H9 (cell line): ENCODE measurements at places on chromosomes 12 and 14. TPM values are rescaled to one million over a fixed set of nuclear protein-coding genes. Genes with fewer than 3 reads are reported as not detected.

DNA sequence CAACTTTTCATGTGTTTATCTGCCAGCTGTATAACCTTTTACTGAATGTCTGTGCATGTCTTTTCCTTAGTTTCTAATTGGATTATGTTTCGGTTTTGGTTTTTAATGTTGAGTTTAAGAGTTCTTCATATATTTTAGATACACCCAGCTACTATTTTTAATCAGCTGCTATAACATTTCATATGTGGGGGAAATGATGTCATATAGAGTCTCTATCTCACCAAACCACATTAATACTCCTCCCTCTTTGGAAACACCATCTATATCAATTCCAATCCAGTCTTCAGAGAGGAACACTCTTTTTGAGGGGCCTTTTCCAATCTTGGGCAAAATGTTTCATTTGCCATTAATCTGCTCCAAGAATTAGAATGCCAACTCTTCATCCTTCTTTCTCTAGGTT is 28.5 kb upstream of the GCH1 start:
- DNase-seq = no peak

DNA sequence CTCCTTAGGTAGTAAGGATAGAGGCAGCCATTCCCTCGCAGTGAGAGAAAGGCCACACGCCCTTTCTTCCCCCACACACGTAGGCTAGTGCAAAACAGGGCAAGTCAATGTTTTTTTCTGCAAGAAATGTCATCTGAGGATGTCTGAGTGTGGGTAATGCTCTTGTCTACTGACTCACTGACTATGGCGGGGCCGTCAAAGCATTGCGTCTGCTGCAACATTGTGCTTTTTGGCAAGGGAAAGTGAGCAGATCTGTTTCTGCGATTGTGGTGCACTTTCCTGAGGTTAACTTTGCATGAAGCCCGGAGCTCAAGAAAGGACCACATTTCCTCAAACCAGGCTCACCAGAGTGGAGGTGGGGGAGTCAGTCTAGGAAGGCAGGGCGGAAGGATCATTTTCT is 181.6 kb upstream of the GZMB start:
- DNase-seq = no peak

GRCh38 chr14:89983375-89983774 is 27.6 kb downstream of the TDP1 start:
- DNase-seq = no peak

Gene KLRD1
- not detected in 2 replicates for total RNA-seq

Gene ARG2
- 35.2 and 35.5 TPM in 2 replicates for total RNA-seq

Gene ACVRL1
- not detected in 2 replicates for total RNA-seq
